ENCODE measurements at places on chromosomes 2 and 18. TPM values are rescaled to one million over a fixed set of nuclear protein-coding genes. Genes with fewer than 3 reads are reported as not detected.

- H3K36me3 ChIP-seq: no peaks in the 10 kb centered on the region
- no peak overlapping the region for H3K4me3 ChIP-seq
- no peaks in the 10 kb centered on the region for H3K27me3 ChIP-seq
- no peaks in the 10 kb centered on the region for H3K4me1 ChIP-seq
- DNase-seq: no peak
- no peak overlapping the region for H3K27ac ChIP-seq
These were observed 161.7 kb downstream of the RND3 start for GRCh38 chr2:150325656-150326314.

DNA sequence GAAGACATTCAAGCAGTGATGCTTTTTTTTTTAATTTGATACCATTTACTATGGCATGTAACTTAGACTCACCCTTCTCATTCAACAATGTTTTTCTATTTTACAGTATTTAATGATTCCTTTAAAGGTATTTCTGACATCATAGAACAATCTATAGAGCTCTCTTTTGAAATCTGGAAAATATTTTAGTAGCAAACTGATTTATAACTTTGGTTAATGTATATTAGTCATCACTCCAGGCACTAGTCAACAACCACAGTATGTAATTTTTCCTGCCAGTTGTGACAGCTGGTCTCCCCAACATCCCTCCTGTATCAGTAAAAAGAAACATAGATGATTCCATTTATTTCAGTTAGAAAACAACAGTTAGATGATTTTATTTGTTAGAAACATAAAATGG is 122.9 kb downstream of the LCLAT1 start:
- no peak for DNase-seq
- H3K36me3 ChIP-seq: peaks cover 2% of the 10 kb centered on the region
- H3K4me3 ChIP-seq: no peak overlapping the region
- H3K27me3 ChIP-seq: no peaks in the 10 kb centered on the region
- H3K27ac ChIP-seq: no peak overlapping the region

DNA sequence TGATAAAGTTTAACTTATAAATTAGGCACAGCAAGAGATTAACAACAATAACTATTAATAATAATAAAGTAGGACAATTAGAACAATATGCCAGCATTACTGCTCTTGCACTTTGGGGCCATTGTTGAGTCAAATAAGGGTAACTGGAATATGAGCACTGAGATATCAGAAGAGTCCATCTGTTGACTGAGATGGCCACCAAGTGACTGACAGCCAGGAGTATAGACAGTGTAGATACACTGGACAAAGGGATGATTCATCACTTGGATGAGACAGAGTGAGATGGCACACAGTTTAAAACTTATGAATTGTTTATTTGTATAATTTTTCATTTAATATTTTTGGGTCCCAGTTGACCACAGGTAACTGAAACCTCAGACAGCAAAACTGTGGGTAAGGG is 20.0 kb downstream of the NAB1 start:
- no peak overlapping the region for H3K4me3 ChIP-seq
- no peaks in the 10 kb centered on the region for H3K4me1 ChIP-seq
- no peak overlapping the region for H3K27ac ChIP-seq
- peaks cover 17% of the 10 kb centered on the region for H3K36me3 ChIP-seq

DNA sequence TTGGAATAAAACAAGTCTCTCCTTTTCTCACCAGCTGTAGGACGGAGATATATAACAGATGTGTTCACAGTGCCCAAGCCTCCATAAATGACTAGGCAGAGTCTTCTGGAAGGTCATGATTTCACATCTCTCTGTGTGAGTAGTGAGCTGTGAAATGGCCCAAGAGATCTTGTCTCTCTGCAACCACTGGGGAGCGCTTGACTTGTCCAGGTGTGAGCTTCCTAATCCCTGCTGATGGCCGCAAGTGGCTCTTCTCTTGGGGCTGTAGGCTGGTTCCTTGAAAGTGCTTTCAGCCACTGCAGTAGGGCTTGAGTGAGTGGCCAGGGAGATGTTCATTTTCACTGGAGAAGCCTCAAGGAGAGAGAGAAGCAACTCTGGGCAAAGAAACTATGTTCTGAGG is 38.1 kb upstream of the OTOS start:
- H3K4me3 ChIP-seq: no peak overlapping the region
- DNase-seq: no peak
- H3K27me3 ChIP-seq: no peaks in the 10 kb centered on the region
- no peak overlapping the region for H3K27ac ChIP-seq
- no peaks in the 10 kb centered on the region for H3K36me3 ChIP-seq

DNA sequence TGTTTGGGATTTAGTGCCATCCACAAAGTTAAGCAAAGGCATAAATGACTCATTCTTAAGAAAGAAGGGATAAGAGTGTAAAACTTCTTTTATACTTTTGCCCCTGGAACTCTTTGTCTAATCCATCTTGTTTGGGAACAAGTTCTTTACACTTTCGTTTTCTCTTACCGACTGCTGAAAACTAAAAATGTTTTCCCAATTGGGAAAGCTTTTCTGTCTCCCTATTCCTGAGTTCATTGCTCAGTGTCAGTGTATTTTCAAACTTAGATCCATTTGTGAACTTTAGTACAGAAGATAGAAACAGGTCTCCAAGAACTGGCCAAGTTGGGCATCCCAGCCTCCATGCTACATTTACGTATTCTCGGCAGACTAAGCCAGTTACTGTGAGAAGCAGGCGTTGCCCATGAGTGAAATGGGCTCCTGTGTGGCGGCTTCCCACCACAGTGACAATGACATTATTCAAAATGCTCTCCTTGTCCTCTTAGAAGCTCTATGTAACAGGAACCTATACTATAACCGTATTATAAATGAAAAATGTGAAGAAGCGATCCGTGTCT is 51.7 kb downstream of the TGOLN2 start:
- no peaks in the 10 kb centered on the region for H3K4me1 ChIP-seq
- no peaks in the 10 kb centered on the region for H3K27me3 ChIP-seq
- no peak overlapping the region for H3K4me3 ChIP-seq
- no peaks in the 10 kb centered on the region for H3K36me3 ChIP-seq
- H3K27ac ChIP-seq: no peak overlapping the region

- no peak for DNase-seq
- no peaks in the 10 kb centered on the region for H3K4me1 ChIP-seq
- H3K27me3 ChIP-seq: no peaks in the 10 kb centered on the region
- H3K4me3 ChIP-seq: no peak overlapping the region
- no peak overlapping the region for H3K27ac ChIP-seq
- H3K36me3 ChIP-seq: no peaks in the 10 kb centered on the region
These were observed 94.0 kb downstream of the MYCN start for GRCh38 chr2:16034151-16034974.

DNA sequence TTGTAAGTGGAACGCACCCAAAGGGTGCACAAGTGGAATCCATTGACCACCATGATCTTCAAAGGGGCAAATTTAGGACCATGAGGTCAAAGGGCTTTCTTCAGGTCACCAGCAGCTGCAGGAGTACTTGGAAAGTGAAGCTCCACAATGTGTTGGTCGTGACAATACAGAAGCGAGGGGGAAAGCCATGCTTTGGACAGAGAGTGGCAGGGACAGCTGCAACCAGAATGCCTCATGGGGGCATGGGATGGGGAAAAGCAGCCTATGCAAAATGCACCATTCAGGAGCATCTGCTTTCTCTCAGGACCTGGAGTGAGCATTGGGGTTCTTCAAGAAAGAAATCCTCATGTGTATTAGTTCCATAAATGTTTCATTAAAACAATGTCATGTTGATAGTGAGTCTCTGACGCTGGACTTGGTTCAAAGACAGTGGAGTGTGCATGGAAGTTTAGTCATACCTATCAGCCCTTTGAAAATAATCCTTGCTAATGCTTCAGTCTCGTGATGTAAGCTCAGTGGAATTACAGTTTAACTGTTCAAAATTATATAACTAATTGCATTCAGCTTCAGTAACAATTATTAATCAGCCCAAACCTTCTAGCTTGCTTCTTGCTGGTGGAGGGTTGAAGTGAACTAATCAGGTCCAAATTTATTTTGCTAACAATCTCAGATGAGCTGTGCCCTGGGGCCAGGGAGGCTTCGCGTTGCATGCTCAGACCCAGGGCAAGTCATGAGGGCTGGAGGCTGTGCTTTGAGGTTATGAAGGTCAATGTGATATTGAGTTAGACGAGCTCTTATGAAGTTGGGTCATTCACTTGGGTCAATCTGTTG is 41.6 kb downstream of the ACKR3 start:
- no peak overlapping the region for H3K4me3 ChIP-seq
- H3K4me1 ChIP-seq: peaks cover 23% of the 10 kb centered on the region
- no peak for DNase-seq
- no peak overlapping the region for H3K27ac ChIP-seq

- H3K27ac ChIP-seq: no peak overlapping the region
- H3K36me3 ChIP-seq: no peaks in the 10 kb centered on the region
- no peak overlapping the region for H3K4me3 ChIP-seq
- no peak for DNase-seq
- H3K27me3 ChIP-seq: no peaks in the 10 kb centered on the region
These were observed 55.3 kb upstream of the AFF3 start for GRCh38 chr2:100197631-100198153.

- no peaks in the 10 kb centered on the region for H3K27me3 ChIP-seq
- no peaks in the 10 kb centered on the region for H3K4me1 ChIP-seq
- no peak for DNase-seq
- no peak overlapping the region for H3K27ac ChIP-seq
These were observed 311.1 kb downstream of the NR4A2 start for GRCh38 chr2:156021146-156022040.

DNA sequence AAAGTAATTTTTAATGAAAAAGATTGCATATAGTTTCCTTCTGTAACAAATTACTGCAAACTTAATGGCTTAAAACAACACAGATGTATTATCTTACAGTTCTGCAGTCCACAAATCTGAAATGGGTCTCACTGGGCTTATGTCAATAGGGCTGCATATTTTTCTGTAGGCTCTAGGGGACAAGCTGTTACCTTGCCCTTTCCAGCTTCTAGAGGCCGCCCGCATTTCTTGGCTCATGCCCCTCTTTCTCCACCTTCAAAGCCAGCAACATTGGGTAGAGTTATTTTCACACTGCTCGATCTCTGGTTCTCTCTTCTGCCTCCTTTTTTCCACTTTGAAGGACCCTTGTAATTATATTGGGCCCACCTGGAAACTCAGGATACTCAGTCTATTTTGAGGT is 16.7 kb downstream of the COPS8 start:
- H3K4me3 ChIP-seq: no peak overlapping the region
- H3K27ac ChIP-seq: no peak overlapping the region
- H3K4me1 ChIP-seq: no peaks in the 10 kb centered on the region
- DNase-seq: no peak

DNA sequence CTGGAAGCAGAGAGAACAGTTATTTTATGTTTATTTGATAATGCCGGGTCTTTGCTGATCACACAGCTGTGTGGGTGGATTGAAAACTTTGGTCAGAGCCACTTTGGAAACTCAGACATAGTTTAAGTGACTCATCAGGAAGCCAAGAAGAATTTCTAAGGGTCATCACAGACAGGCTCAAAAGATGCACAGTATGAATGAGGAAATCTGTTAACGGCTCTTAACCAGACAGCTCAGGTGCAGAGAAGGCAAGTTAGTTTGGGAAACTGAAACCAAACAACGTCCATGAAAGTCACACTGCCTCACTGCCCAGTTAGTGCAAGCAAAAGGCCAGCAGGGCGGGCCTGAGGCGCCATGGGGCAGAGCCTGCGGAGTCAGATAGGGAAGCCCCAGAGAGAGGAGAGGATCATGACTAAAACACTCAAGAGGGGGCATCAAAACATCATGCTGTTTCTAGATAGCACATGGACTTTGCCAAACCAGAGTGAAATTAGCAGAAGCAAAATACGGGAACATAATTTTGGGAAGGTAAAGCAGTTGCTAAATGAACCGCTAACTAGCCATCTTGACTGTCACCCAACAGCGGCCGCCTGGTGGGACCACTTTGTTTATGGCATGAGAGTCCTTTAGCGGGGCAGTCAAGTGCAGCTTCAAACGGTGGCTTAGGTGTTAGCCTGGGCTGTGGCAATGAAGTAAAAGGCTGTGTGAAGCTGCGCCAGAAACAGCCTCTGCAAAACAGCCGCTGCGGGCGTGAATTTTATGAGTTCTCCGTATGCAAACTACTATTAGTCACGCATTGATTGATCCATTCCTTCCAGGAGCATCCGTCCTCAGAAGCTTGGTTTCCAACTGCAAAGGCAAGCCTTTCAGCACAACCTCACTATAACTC is 101.2 kb downstream of the KCTD18 start:
- no peak overlapping the region for H3K27ac ChIP-seq
- no peak overlapping the region for H3K4me3 ChIP-seq
- H3K27me3 ChIP-seq: no peaks in the 10 kb centered on the region
- H3K4me1 ChIP-seq: no peaks in the 10 kb centered on the region

- H3K27me3 ChIP-seq: no peaks in the 10 kb centered on the region
- DNase-seq: no peak
- H3K36me3 ChIP-seq: peaks cover 3% of the 10 kb centered on the region
- no peaks in the 10 kb centered on the region for H3K4me1 ChIP-seq
- no peak overlapping the region for H3K4me3 ChIP-seq
These were observed 121.5 kb upstream of the LTBP1 start for GRCh38 chr2:32825291-32825712.

DNA sequence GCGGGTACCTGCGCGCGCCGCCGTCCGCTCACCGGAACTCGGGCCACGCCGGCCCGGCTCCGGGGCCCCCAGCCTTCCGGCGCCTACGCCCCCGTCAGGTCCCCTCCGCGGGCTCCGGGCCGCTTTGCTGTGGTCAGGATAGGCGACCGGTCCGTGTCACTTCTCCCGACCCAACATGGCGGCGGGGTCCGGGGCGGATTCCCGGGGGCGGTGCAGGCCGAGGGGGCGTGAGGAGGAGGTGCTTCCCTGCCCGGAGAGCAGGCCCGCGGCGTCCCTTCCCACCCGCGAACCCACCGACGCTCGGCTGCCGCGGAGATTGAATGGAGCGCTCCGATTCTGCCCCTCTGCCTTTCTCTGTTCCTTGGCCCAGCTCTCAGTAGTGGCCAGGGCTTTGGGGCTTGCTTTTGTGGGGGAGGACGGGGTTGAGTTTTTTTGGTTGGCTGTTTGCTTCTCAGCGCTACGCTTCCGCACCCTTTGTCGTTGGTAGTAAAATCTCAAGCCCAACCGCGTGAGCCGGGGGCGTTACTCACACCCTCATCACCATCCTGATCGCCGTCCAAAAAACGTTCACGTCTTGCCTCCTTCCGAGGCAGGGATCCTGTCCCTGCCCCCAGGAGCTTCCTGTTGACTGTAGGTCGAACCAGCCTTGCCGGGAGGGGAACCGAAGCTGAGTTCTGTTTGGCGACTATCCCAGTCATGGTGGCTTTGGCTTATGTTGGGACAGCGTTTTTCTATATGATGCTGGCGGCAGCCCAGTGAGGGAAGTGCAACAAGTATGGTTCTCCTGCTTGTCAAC is 532 bp upstream of the YES1 start:
- H3K27ac ChIP-seq: peak overlapping the region; percentile 93
- peak overlapping the region; percentile 95 for H3K4me3 ChIP-seq
- H3K4me1 ChIP-seq: peaks cover 40% of the 10 kb centered on the region
- H3K36me3 ChIP-seq: no peaks in the 10 kb centered on the region

The GPBAR1 gene
- 2.6 TPM for total RNA-seq

The WDR75 gene
- total RNA-seq: 32.3 TPM

The CPLX4 gene
- total RNA-seq: not detected

The IL1RL1 gene
- 68.1 TPM for total RNA-seq

The RPRM gene
- not detected for total RNA-seq

The SLC38A11 gene
- 0.66 TPM for total RNA-seq

The PLCL1 gene
- 1.1 TPM for total RNA-seq
